ENCODE measurements at places on chromosomes 4 and X.

- DNase-seq, result no peak
Measured at GRCh38 chr4:69773484-69773883, 13.1 kb upstream of the SULT1B1 start.

DNA sequence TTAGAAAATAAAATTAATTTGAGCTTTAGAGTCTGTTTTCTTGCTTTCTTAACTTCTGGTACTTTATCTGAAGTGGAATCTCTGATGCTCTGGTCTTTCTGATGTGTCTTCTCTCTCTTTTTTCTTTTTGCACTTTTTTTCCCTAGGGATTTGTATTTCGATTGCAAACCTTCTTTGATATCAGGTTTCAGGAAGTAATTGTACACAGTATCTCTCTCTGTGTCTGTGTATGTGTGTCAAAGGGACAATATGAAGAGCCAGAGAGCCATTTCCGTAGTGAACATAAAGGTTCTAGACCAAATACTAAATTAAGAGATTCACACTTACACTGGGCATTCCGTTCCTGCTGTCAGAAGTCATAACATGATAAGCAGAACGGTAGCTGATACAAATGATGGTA lies 325.0 kb downstream of the PCDH7 start:
- DNase-seq, result no peak

DNA sequence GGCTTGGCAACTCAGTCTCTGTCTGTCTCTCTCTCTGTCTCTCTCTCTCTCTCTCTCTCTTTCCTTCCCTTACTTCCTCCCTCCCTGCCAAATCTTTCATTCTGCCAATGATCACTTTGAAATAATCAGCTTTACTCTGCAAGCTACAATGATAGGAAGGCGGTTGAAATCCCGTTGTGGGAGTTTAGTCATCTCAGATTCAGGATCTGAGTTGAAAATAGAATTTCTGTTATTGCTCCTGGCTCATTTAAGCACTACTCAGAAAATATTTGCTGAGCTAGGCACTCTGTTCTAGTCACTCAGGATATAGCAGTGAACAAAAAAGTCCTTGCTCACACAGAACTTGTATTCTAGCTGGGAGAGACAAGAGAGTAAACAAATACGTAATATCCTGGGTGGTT lies 56.3 kb upstream of the DCTD start:
- DNase-seq, result no peak

DNA sequence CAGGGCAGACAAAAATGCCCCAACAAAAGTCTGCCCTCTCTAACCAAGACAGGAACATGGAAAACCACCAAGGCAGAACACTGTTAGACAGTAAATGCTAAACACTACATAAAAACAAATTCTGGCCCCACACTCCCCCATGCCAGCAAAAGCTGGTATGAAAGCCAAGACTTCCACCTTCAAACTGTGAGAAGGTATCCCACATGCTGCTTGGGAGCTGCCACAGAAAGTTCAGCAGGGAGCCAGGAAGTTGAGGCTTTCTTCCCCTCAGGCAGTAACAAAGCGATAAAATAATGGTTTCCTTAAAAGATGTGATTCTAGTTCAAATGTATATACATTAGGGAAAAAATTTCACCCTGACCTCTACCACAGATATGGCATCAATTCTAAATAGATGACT lies 770.4 kb upstream of the NDST4 start:
- no peak for DNase-seq

GRCh38 chr4:146245246-146245645 lies 30.9 kb downstream of the REELD1 start:
- DNase-seq, result no peak

DNA sequence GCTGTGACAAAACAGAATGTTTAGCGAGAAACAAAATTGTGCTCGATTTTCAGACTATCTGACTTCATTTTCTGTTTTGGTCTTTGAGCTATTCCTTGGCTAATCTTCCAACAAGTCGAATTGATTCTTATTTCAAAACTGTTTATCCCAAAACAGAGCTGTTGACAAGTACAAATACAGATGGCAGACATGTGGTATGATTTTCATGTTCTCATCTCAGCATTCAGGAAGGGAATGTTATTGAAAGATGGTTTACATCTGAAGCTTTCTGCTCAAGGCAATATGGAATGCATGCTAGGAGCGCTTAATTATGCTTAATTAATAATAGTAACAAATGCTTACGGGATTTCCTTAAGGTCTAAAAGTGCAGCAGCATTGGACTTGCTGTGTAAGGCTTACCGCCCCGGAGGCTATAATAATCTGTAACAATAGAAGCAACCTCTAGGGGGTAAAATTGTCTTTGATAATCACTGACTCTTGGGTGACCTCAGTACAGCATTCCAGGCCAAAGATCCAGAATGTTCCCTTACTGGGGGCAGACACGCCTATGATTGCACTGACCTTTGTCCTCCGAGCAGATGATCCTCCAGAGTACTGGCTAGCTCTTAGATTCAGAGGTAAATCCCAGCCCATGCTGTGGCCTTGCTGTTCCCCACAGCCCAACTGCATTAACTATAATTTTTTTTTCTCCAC lies 16.4 kb downstream of the LSM6 start:
- peak; percentile 74 for DNase-seq

GRCh38 chr4:18394656-18395055 lies 373.1 kb upstream of the LCORL start:
- no peak for DNase-seq

Measured in foreskin fibroblast (primary cell).